ENCODE measurements at places on chromosomes 16 and 17. TPM values are rescaled to one million over a fixed set of nuclear protein-coding genes. Genes with fewer than 3 reads are reported as not detected.

DNA sequence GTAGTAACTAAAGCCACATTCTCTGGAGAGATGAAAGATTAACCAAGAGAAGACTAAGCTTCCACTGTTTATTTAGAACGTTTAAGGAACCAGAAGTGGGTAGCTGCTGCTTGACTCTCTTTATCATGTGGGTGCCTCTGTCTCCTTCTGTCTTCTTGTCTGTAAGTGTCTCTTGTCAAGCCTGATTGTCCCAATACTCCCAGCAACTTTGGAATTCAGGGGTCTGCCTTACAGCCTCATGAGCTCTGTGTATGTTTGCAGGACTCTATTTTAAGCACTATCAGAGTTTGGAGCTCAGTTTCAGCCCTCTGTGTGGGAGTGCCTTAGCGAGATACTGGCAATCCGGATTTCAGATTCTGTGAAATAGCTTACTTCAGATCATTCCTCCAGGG, 29.3 kb upstream of the SPACA3 start:
- no peaks in the 10 kb centered on the region for H3K36me3 ChIP-seq
- no peak overlapping the region for H3K27ac ChIP-seq
- H3K27me3 ChIP-seq: peaks cover 23% of the 10 kb centered on the region
- no peaks in the 10 kb centered on the region for H3K4me1 ChIP-seq

DNA sequence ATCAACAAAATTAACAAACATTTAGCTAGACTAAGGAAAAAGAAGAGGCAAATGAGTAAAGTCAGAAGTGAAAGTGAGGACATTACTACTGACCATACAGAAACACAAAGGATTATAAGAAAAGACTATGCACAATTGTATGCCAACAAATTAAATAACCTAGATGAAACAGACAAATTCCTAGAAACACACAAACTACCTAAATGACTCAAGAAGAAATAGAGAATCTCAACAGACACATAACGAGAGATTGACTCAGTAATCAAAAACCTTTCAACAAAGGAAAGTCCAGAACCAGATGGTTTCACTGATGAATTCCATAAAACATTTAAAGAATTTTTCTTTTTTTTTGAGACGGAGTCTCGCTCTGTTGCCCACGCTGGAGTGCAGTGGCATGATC, 35.7 kb upstream of the MYLK3 start:
- no peaks in the 10 kb centered on the region for H3K36me3 ChIP-seq
- no peaks in the 10 kb centered on the region for H3K27me3 ChIP-seq
- H3K4me1 ChIP-seq: no peaks in the 10 kb centered on the region
- no peak overlapping the region for H3K4me3 ChIP-seq
- H3K27ac ChIP-seq: no peak overlapping the region

DNA sequence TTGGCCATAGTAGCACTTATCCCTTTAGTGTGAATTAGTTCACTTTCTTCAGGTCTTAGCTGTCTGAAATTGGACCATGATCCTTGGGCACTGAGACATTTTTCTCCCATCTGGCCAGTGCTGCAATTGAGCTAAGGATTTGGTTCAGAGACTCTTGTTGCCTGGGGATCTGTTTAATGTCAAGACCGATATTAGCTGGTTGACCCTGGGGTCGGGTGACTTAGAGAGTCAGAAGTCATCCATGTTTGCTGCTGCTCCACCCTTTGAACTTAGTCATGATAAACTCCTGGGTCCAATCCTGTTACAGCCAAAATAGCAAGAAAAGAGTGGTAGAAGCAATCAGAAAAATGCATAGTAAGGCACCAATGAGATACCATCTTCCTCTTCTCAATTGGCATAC, 45.8 kb upstream of the TOX3 start:
- no peak overlapping the region for H3K27ac ChIP-seq
- no peak overlapping the region for H3K4me3 ChIP-seq
- no peaks in the 10 kb centered on the region for H3K4me1 ChIP-seq
- no peak for DNase-seq
- no peaks in the 10 kb centered on the region for H3K36me3 ChIP-seq
- no peaks in the 10 kb centered on the region for H3K27me3 ChIP-seq

DNA sequence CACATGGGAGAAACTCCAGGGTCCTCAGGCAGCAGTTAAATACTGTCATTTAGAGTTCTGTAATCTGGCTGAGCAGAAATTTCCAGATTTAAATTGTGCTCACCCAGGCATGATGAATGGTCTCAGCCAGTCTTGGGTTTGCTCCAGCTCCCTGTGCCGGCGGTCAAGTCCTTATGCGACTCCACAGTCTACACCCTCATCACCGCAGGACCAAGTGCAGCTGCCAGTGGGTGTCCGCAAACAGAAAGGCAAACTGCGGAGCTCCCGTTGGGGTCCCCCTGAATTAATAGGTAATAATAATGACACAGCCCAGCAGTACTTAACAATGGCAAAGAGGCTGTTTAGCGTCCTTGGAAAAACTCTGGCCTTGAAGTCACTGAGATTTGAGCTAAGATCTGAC, 3.9 kb upstream of the CACNG4 start:
- no peaks in the 10 kb centered on the region for H3K36me3 ChIP-seq
- no peaks in the 10 kb centered on the region for H3K4me1 ChIP-seq
- no peak overlapping the region for H3K4me3 ChIP-seq
- DNase-seq: no peak

Gene CBX4
- total RNA-seq: 18.6 TPM

Gene ITGAX
- total RNA-seq: 1.4 TPM

DNA sequence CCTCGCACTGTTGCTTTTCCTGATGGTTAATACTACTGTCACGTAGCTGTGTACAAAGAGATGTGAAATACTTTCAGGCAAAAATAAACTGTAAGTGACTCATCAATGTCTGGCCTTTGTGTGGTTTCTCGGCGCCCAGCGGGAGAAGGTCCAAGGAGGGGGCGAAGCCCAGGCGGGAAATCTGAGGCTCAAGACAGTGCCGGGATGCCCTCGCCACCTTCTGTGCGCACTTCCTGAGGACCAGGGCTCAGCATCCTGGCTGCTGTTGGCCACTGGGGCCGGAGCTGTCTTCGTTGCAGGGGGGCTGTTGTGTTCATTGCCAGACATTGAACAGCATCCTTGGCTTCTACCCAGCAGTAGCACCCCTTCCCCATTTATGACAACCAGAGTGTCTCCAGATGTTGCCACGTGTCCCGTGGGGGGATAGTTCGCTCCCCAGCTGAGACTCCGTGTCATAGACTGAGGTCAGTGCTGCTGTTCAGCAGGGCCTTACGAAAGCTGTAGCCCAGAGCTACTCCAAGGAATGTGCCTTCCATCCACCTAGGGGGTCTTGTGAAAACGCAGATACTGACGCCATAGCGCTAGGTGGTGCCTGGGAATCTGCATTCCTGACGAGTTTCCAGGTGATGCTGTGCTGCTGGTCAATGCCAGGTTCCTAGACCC, 67.3 kb upstream of the PLCG2 start:
- H3K27me3 ChIP-seq: no peaks in the 10 kb centered on the region
- no peak overlapping the region for H3K4me3 ChIP-seq
- H3K36me3 ChIP-seq: peaks cover 5% of the 10 kb centered on the region
- H3K27ac ChIP-seq: no peak overlapping the region
- DNase-seq: no peak
- H3K4me1 ChIP-seq: peaks cover 26% of the 10 kb centered on the region

GRCh38 chr16:6104428-6104827, 1006.8 kb upstream of the EEF2KMT start:
- H3K36me3 ChIP-seq: no peaks in the 10 kb centered on the region
- no peak for DNase-seq
- H3K4me3 ChIP-seq: no peak overlapping the region

Gene CCL1
- total RNA-seq: not detected

DNA sequence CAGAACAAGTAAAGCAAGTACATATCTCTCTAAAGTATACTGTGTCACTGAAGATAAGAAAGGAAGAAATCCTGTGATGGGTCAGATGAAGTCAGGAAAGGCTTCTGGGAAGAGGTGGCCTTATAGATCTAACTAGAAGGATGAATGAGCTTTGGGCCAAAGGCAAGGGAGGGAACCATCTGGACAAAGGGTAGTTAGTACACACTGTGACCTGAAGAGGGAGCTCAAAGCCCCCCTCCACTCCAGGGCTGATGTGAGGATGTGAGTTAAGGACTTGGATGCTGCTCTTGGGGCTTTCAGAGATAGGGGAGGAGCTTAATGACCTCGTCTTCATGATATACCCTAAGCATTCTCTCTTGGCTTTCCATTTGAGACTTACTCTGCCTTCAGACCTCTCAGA, 185.3 kb upstream of the CACNG3 start:
- H3K4me3 ChIP-seq: no peak overlapping the region
- H3K4me1 ChIP-seq: peaks cover 21% of the 10 kb centered on the region
- no peak overlapping the region for H3K27ac ChIP-seq

DNA sequence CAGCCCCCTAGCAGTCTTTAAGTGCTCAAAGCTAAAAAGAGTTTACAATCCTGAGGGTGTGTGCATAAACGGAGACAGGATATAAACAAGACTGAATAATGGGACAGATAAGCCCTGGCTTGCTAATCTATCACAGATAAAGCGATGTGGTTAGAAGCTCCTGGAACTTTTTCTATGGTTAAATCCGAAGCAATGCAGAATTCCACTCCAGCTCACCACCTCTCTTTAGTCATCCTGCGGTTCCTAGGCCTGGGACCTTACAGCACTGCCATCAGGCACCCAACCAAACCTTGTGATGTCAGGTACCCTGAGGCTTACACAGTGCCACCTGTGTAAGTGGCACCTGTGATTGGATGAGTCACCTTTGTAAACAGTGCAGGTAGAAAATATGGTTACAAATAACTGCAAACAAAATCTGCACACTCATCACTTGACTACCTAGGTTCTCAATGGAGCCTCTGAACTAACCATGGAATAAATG, 31.5 kb upstream of the B4GALNT2 start:
- no peaks in the 10 kb centered on the region for H3K36me3 ChIP-seq
- H3K27ac ChIP-seq: no peak overlapping the region
- no peak overlapping the region for H3K4me3 ChIP-seq
- no peaks in the 10 kb centered on the region for H3K4me1 ChIP-seq

- no peak overlapping the region for H3K27ac ChIP-seq
- H3K27me3 ChIP-seq: no peaks in the 10 kb centered on the region
- no peak for DNase-seq
- H3K4me1 ChIP-seq: no peaks in the 10 kb centered on the region
- no peak overlapping the region for H3K4me3 ChIP-seq
- H3K36me3 ChIP-seq: no peaks in the 10 kb centered on the region
These were observed 194.6 kb upstream of the DYNLRB2 start for GRCh38 chr16:80346111-80346632.

DNA sequence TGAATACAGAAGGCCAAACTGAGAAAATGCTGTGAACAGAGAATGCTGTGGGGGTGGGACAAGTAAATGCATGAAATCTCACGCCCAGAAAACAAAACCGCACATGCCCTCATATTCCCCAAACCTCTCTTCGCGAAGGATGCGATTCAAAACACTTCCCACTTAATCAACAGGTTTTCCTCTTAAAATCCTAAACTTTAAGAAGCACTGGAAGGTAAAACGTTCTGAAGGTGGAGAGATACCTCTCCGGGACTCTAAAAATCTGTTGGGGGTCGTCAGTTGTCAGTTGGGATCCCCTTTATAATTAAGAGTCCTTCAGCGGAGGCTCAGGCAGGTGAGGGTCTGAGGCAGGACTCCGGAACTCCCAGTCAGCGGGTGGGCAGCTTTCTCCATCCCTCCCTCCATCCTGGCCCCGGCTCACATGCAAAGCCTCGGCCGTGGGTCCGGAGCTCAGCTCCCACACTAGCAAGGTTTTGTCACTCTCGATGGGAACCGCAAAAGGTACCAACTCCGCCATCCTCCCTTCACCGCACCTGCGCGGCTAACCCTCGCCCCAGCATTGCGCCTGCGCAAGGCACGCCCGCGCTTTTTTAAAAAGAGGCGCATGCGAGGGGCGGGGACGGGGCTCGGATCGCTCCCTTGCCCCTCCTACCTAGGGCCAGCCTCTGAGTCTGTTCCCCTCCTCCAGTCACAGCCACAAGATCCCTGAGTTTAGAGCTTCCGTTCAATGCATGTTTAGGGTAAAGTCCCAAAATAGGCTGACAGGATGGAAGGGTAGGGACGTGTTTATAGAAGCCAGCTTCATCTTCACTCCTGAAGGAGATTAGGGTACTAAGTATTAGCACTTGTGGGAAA, at the start of gene RDM1:
Gene RDM1, minus strand, starts transcription at position 563 of the 855 bp plus-strand sequence. Its CDS starts 46 bp downstream, at position 517.
- peaks cover 22% of the 10 kb centered on the region for H3K4me1 ChIP-seq
- H3K27me3 ChIP-seq: no peaks in the 10 kb centered on the region
- H3K36me3 ChIP-seq: no peaks in the 10 kb centered on the region
- peak; percentile 92 for DNase-seq
- H3K27ac ChIP-seq: peak within 1 kb of the TSS; percentile 70

DNA sequence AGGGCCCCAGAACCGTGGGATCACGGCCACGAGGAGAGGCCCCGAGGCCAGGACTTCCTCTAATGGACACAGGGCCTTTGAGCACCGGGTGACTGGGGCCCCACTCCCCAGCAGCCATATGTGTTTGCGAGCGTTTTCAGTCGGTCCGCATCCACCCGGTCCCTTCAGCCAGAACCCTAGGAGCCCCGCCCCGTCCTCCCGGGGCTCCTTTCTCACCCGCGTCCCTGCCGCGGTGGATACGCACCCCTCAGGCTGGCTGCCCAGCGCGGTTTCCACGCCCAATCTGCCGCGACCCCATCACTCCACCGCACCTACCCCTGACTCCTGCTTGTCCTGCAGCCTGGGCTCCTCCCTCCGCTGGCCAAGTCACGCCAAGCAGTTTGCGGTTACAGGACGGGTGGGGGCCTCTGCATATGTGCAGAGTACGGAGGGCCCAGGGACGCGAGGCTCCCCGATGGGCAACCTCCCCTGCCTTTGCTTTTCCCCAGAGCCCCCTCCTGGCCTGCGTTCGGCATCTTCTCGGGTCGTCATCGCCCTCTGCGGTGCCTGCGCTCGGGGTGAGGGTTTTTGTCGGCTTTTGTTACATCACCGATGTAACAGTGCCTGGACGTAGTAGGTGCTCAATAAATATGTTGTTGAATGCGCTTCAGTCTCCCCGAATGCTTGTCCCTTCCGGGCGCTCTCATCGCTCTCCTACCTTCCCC, 1.0 kb upstream of the TTYH2 start:
- peak; percentile 45 for DNase-seq
- peaks cover 46% of the 10 kb centered on the region for H3K4me1 ChIP-seq
- H3K4me3 ChIP-seq: peak overlapping the region; percentile 73
- no peaks in the 10 kb centered on the region for H3K27me3 ChIP-seq
- peak overlapping the region; percentile 70 for H3K27ac ChIP-seq

Gene UBFD1
- total RNA-seq: 60.4 TPM

DNA sequence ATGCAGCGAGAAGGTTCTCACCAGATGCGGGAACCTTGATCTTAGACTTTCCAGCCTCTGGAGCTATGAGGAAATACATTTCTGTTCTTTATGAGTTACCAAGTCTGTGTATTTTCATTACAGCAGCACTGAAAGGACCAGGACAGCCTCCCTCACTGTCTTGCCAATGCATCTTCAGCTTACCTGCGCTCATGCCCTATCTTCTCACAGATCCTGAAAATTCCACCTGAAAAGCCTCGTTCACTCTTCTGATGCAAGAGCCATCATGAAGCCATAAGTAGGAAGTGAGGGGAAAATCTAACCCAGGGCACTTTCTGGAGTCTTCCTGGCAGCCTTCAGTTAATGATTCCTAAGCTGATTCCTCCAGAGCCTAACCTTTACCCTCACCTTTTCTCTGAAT, 194.0 kb downstream of the SALL1 start:
- no peaks in the 10 kb centered on the region for H3K4me1 ChIP-seq
- peaks cover 4% of the 10 kb centered on the region for H3K27me3 ChIP-seq
- H3K36me3 ChIP-seq: no peaks in the 10 kb centered on the region
- H3K4me3 ChIP-seq: no peak overlapping the region
